Right forelimb (tissue), 1 donor: ENCODE measurements at places on chromosomes 16 and 17.

GRCh38 chr16:22075776-22076175 lies 16.6 kb upstream of the VWA3A start:
- no peak for DNase-seq

DNA sequence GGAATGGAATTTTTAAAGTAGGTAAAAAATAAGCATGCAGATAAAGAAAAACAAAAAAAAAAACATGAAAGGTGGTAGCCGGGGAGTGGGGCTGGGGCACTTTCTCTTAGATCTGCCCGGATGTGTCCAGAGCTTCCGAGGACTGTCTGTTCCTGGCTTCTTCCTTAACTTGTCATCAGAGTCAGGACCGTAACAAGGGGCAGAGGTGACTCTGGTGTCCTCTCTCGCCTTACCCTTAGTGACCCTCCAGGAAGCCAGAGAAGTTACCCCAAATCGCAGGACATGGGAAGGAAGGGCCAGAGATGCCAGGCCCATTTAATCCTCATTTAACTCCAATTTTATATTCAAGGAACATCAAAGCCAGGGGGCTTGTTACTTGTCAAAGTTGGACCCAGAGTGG lies 115.5 kb downstream of the ABCC6 start:
- no peak for DNase-seq

GRCh38 chr16:57304169-57305061 lies 19.9 kb upstream of the PLLP start:
- DNase-seq = no peak

- DNase-seq = no peak
Measured at GRCh38 chr16:53323924-53324323, 110.3 kb upstream of the RBL2 start.

GRCh38 chr16:24670623-24671454 lies 58.6 kb upstream of the TNRC6A start:
- DNase-seq = peak; percentile 72

GRCh38 chr16:14364386-14365199 lies 265.5 kb downstream of the PARN start:
- DNase-seq = no peak

DNA sequence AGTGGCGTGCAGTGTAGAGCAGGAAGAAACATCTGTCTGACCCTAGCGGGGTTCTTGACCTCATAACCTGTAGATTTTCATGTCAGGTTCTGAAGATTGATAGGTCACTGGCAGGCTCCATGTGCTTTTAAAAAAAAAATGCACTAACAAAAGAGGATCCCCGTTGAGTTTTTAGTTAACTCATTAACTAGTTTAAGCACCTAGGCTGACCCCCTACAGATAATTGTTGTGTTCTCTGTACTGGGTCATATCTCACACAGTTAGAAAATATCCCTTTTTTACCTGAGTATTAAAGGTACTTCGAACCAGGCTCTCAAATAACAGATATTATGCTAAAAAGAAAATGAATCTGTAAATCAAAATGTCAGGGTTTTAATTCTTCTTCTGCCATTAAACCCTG lies 676.6 kb downstream of the CDH11 start:
- DNase-seq = no peak

- DNase-seq = no peak
Measured at GRCh38 chr16:79071424-79071823, 529.1 kb downstream of the MAF start.

DNA sequence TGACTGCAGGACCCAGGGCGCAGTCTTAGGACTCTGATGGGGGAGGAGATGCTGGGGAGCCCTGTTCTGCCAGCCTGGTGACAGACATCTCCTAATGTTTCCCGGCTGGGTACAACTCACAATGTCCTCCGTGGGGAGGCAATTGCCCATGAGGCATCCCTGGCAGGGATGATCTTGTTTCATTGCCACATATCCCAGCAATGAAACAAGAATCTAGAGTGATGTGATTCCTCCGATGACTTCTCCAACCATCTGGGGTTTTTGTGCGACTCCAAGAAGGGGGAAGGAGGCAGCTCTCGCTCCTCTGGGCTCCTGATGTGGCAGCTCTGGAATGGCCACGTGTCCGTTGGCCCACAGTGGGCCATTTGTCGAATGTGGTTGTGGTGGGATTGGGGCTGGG lies 255.8 kb downstream of the SEC14L1 start:
- no peak for DNase-seq

DNA sequence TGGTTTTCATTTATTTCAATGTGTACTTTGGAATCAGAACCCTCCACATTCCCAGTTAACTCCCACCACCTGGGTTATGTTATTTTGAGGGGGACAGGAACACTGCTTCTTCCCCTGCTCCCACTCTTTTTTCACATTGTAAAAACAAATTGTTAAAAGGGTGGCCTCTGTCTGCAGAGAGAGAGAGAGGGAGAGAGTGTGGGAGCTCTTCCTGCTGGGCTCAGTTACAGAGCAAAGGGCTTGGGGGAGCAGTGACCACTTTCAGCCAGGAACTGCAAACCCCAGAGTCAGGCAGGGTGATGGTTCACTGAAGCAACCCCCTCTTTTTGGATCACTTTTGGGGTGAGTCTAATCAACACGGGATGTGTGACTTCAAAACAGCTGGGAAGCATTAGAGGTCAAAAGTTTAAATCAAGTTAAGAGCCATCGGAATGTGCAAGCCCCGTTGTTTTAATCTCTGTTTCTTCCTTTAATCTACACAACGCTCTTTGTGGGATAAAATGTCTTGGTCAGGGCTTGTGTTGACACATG lies 577.0 kb upstream of the CDH11 start:
- peak; percentile 65 for DNase-seq

DNA sequence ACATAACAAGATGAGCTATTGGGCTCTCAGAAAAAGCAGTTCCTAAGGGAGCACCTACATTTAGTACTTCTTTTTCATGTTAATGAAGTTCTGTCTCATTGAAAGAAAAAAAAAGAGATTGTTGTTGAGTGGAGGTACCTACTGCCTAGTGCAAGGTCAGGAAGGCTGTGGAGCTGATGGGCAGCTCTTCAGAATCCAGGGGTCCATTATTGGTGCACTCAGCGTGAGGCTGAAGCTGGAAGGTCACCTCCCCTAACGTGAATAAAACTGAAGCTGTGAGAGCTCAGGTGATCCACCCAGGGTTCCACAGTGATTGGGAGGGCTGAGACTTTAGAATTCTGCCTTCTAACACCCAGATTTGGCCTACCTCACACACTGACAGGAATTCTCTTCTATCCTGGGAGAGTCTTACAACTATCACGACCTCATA lies 153.9 kb upstream of the TBX2 start:
- DNase-seq = no peak

- DNase-seq = no peak
Measured at GRCh38 chr17:28101919-28102318, 59.4 kb downstream of the NLK start.

DNA sequence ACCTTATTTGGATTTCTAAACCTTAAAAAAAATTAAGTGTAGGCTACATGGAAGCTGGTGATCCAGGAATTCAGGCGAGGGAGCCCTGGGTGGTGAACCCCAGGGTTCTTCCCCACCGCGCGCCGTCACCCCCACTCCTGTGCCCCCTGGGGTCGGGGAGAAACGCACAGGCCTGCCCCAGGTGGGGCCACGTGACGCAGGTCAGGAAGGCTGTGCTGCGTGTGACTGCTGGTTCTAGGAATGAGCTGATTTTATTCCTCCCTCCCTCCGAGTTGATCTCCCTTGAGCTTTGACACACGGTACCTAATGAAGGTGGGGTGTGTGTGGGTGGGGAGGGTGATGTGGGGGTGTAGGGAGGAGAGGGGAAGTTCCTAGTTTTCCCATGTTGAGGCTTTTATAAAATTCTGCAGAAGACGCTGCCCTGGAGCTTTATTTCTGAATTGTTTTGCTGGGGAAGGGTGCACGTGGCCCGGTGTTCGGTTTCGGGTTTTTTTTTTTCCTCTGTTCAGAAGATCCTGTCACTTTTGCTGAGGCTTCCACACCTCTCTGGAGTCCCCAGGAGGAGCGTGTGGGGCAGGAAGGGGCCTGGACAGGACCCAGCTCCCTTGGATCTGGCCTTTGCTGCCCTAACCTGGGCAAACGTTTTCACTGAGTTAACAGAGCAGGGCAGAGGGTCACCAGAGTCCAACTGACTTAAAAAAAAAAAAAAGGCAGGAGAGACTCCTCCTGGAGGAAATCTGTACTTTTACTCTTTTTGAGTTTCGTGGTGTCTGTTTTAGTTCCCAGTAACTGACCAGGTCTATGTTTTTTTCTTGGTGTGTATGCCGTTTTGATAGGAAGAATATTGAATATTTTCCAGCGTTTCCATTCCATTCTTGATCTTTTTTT lies 55.8 kb upstream of the GSE1 start:
- DNase-seq = no peak

- DNase-seq = no peak
Measured at GRCh38 chr16:27108826-27109665, 42.3 kb downstream of the C16orf82 start.

GRCh38 chr16:67312719-67313118 lies 13.8 kb downstream of the KCTD19 start:
- DNase-seq = no peak

DNA sequence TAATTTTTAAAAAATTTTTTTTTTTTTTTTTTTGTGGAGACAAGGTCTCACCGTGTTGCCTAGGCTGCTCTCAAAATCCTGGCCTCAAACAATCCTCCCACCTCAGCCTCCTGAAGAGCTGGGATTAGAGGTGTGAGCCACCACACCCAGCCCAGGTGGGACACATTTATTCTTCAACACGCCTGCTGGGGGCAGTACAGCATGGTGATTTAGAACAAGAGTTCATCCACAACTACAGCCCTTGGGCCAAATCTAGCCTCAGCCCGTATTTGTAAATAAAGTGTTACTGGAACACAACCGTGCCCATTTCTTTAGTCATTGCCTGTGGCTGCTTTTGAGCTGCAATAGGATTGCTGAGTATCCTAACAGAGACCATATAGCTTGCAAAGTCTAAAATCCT lies 92.8 kb downstream of the KATNIP start:
- no peak for DNase-seq

DNA sequence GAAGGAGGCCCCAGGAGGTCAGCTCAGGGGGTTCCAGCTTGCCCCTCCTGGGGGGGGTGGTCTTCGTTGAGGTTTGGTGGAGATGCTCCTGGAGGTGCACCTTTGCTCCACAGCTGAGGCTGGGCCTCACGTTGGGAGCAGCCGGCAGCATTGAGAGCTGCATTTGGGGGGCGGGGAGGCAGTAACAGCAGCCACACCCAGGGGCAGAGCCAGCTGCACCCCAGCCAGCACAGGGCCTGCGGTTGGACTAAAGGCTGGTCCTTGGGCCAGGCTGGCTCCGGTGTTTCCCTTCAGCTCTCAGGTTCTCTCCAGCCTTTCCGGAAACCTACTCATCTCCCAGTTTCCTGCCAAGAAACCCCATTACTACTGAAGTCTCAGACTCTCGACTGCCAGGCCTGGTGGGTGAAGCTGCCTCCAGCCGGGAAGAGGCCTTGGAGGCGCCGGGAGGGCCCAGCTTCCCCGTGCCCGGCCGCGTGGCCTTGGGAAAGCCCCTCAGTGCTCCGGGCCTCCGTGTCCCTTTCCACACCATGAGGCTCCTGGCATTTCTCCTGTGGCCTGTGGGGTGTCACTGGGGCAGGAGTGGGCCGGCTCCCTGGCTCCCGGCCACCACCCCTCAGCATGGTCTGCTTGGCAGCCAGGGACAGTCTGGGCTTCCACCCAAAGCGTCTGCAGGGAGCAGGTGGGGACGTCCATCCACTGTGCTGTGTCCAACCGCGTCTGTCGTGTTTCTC lies 14.0 kb upstream of the BAIAP2 start:
- DNase-seq = peak; percentile 84

DNA sequence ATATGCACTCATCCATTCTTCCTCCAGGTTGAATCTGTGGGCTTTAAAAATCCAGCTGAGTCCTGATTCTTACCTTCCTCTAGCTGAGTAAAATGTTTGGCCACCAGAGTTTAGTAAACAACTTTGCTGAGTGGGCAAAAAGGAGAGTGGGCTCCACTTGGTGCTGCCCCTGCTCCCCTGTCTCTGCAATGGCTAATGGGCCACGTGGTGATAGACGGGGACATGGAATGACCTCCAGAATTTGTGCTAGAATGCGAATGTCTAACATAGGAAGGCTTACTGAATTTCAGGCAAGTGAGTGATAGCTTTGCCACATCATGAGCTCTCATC lies 137.3 kb upstream of the CES5A start:
- no peak for DNase-seq

- no peak for DNase-seq
Measured at GRCh38 chr17:41864498-41864835, 756 bp downstream of the KLHL11 start.

DNA sequence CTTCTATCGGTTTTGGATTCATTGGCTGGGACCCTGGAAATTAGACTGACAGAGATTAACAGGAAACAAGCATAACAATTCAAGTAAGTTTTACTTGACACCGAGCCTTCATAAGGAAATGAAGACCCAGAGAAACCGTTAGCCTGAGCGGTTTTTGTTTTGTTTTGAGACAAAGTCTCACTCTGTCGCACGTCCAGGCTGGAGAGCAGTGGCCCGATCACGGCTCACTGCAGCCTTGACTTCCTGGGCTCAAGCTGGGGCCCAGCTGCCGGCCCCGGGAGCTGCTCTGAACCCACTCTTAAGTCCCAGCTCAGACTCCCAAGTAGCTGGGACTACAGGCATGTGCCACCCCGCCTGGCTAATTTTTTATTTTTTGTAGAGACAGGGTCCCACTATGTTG lies 321.3 kb downstream of the SEC14L1 start:
- DNase-seq = no peak

GRCh38 chr17:72334205-72334604 lies 213.4 kb downstream of the SOX9 start:
- DNase-seq = no peak

- DNase-seq = no peak
Measured at GRCh38 chr16:88645455-88645854, 5.4 kb downstream of the CYBA start.

DNA sequence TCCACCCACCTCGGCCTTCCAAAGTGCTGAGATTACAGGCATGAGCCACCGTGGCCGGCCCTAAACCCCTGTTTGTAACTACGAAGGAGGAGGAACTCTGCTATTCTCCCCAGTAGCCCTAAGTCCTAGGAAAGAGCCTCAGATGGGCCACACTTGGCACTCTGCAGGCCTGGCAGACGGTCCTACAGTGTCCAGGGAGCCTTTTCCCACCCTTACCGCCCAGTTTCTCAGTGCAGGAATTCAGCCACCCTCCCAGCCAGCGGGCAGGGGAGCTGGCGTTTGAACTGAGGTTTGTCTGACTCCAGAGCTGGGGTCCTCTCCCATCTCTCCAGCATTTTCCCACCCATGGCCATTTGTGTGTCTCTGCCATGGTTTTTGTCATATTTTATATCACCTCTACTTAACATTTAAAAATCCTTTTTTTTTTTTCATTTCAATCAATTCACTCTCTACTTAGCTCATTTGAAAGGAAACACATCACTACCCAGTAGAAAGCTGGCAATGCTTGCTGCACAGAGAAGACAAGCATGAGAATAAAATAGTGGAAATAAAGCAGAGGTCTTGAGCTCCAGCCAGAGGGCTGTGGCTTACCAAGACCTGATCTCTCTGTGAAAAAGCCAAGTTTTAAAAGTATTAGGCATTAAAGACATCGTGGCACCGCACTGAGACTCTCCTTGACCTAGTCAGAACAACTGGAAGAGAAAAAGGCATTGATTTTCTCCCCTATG lies 34.9 kb downstream of the BCO1 start:
- no peak for DNase-seq

- DNase-seq = no peak
Measured at GRCh38 chr16:64957246-64957645, 164.6 kb downstream of the CDH11 start.
